ENCODE measurements at places on chromosomes 7 and 10.

DNA sequence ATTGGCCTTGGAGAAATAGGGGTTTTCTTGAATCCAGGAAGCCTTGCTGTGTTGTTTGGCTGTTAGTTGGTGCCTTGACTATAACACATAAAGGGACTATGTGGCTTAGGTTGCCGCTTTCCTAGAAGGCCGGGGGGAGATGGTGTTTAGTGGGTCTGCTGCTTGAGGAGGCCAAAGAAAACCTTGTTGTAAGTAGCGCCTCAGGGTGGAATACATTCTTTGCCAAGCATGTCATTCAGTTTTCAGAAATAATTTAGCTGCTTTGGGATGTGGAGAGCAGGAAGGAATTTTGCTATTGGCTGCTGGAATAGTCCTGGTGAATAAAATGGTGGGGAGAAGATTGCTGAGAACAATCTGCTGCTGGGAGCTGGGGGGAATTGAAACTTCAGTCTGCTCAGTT, 132.9 kb upstream of the WNT16 start:
- DNase-seq = peak; percentile 33

DNA sequence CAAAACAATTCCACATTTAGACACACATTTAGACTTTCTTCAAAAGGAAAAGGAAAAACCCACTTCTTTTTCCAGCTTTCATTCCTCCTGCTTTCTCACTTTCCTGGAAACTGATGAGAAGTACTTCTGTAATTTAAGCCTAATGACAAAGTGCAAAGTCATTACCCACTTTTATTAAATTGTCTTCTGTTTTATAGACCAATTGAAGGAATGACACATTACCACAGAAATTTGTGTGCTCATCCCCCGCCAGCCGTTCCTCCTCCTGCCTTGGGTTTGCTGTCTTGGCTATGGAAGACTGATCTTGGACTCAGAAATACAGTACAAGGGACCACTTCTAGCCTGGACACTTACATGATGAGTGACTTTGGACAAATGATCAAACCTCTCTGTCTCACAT, 717.8 kb downstream of the SORCS3 start:
- no peak for DNase-seq

GRCh38 chr10:58973235-58973595, 203.2 kb upstream of the PHYHIPL start:
- no peak for DNase-seq

GRCh38 chr7:92622685-92623084, 32.5 kb upstream of the FAM133B start:
- no peak for DNase-seq

GRCh38 chr7:151869968-151870918, 6.7 kb downstream of the PRKAG2 start:
- no peak for DNase-seq

DNA sequence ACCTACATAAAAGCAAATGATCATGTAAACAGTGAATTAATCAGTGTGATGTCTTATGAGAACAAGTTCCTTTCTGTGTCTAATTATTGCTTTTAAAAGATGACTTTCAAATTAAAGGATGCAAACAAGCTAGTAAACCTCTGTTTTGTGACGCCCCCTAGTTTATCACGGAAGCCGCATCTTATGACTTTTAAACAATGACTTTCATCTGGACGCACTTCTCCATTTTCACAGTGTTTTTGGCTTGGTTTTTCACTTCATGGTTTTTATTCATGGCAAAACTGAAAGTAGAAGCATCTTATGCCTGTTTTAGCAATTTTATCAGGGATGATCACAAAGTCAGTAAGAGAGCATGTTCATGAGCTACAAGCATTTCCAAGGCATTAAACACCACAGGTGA, 35.0 kb downstream of the ITGA8 start:
- DNase-seq = no peak

DNA sequence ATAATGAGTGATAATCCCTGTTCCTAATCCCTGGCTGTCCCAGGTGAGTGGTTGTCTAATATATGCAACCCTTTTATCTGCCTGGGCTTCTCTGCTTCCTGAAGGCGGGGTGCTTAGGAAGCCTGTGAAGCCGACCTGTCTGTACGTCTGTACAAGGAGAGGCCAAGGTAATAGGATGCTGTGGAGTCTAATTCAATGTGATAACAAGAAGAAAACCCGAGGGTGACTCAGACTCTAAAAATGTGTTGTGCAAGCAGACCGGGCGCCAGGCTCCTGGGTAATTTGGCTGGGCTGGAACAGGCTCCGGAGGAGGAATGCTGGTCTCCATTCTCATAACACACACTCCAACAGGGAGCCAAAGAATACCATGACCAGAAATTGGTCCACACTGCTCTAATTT, 43.6 kb downstream of the THNSL1 start:
- DNase-seq = peak; percentile 90

DNA sequence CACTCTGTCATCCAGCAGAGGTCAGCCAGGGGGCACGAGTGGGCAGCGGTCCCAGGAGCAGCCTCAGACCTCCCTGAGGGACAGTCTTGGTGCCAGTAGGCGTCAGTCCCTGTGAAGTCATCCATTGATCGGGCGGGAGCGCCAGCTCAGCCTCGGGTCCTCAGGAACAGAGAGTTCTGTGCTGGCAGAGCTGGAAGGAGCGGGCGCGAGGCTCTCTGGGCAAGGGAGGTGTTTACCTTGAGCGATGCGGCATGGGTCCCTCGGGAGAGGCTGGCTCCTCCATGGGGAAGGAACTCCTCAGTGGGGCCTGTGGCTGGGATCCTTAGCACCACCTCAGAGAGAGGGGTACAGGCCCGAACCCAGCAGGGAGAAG, 101.1 kb upstream of the PPIF start:
- no peak for DNase-seq

DNA sequence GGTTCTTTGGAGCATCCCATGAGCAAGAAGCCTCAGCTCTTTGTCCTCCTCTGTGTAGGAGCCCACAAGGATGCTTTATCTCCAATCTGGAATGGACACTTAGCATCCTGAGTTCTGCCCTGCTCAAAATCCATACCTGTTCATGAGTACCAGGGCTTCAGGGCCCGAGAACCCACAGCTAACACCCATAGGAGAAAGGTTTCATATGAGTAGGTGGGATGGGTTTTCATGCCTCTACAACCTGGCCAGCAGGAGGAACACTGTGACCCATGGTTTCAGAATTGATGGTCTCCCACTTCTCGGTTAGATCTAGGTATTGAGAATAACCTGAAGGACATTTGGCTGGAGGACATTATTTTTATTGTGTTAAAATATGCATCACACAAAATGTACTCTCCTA, 57.8 kb downstream of the TBXAS1 start:
- no peak for DNase-seq

DNA sequence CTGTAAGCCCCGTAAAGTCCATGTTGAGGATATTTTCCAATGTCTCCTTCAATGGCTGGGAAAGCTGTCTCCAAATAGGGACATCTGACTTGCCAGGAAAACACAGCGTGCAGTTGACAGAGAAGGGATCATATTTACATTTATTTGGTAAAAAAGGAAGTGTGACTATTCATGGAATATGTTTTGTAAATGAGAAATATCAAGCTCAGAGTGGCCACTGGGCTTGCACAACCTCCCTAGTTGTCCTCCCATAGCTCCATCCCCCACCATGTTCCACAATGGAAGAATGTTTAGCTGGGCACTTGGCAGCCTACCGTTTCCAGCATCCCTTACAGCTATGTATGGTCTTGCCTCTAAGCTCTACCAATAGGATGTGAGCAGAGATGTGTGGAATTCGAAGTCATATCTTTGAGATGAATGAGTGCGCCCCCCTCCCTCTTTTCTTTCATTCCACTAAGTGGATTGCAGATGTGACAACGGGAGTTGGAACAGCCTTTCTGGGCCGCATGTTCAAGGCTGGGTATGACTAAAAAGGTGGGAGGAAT, 306.6 kb upstream of the ZMIZ1 start:
- no peak for DNase-seq

DNA sequence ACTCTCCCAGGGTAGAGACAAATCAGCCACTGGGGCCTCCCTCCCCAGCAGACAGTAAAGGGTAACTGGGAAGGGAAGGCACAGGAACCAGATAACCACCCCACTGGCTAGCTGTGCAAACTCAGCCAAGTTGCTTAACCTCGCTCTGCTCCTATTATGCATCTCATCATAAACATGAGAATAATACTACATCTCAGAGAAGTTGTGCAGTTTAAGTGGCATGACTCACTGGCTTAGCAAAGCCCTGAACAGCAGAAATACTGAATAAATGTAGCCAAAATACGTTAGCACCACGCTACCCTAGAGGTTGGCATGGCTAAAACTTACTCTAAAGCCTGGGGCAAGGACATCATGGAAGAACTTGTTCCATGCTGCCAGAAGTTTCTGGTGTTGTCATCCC, 128.1 kb upstream of the ANK3 start:
- no peak for DNase-seq

DNA sequence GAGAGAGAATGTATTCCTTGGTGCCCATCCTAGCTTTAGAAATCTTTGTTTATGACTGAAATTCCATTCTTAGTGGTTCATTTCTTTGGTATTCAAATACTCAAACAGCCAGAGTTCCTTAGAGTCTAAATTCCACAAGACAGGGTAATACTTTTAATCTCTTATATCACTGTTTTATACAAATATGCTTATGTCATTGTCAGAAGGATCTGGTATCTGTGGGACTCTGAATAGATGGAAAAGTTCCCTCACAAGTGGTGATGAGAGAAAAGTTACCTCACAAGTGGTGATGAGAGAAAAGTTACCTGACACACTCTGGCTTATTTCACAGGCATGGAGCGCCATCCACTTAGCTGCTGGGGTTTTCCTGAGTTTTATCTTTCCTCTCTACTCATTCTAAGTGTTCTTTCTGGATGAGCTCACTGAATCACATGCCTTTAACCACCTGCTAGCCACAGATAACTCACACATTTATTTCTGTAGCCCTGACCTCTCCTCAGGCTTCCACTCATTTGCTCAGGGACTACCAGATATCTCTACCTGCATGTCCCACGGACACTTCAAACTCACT, 784.0 kb downstream of the SUGCT start:
- DNase-seq = peak; percentile 78

DNA sequence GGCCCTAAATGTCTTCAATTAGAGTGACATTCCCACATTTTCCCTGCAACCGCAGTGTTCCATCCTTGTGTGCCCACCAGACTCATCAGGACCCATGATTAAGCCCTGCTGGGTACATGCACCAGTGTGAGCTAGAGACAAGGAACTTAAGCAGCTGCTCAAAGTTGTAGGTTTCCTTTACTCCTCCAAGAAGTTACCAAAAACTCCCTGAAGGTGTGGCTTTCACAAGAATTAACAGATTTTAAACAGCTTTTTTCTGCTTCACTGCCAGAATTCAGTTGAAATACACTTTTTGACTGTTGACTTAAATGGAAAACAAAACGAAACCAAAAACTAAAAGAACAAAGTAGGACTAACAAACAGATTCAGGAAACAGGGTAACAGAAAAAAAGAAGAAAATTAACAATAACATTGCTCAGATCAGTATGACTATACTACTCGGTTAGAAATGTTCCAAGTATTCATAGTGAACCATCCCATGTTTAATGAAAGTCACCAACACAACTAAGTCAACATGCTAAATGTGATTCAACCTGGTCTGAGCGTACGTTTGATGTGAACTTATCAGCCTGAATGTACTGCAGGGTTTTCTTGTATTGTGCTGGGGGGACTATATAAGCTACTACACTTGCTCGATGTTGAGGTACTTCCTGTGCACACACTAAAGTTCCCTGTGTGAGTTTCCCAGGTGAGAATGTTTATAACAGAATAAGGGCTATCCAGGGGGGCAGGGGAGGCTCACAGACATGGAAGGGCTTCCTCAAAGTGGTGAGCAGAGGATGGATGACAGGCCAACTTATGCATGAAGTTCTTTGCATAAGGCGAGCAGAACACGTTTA, 22.2 kb downstream of the SLC37A3 start:
- no peak for DNase-seq

- DNase-seq = peak; percentile 73
These were observed 258.8 kb downstream of the PHF14 start for GRCh38 chr7:11232462-11232861.

- no peak for DNase-seq
These were observed 5.4 kb upstream of the CYREN start for GRCh38 chr7:135175931-135176330.

Measured in brain microvascular endothelial cell (primary cell).